ENCODE measurements at places on chromosomes 12 and 14.

- no peak for DNase-seq
Observed at GRCh38 chr14:101075025-101075800, 171.7 kb upstream of the RTL1 start.

GRCh38 chr12:94112121-94112520, 36.3 kb upstream of the PLXNC1 start:
- no peak for DNase-seq

GRCh38 chr12:29149691-29150281, 708 bp downstream of the FAR2 start:
- no peak for DNase-seq

GRCh38 chr12:84336231-84336630, 576.4 kb downstream of the SLC6A15 start:
- DNase-seq, result no peak

DNA sequence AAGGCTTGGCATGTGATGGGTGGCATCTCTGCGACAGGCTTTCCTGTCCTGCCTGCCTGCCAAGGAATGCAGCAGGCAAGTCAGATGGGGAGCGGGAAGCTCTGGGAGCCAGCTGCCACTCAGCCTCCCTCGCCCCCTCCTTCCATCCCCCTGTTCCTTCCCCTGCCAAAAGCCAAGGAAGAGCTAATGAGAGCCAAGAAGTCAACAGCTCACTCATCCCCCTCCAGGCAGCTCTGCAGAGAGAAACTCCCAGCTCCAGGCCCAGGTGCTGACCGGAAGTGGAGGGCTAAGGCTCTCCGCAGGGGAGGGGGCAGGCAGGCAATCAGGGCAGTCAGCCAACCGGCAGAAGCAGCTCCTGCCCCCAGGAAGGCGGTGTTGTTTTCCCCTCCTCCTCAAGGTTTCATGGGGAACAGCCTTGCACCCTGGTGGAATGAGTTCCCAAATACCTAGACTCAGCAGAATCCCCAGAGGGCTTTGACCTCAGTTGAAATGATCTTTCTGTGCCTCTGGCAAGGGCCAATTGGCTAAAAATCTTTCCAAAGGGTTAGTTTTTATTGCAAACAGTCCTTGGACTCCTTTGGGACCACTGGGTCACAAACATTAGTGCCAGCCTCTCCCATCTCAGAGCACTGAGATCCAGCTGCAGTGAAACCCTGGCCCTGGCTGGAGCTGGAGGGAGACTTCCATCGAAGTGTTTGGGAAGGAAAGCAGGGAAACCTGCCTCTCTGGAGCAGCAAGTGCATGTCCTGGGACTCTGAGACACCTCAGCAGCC, 349.1 kb downstream of the DPF3 start:
- DNase-seq, result no peak

DNA sequence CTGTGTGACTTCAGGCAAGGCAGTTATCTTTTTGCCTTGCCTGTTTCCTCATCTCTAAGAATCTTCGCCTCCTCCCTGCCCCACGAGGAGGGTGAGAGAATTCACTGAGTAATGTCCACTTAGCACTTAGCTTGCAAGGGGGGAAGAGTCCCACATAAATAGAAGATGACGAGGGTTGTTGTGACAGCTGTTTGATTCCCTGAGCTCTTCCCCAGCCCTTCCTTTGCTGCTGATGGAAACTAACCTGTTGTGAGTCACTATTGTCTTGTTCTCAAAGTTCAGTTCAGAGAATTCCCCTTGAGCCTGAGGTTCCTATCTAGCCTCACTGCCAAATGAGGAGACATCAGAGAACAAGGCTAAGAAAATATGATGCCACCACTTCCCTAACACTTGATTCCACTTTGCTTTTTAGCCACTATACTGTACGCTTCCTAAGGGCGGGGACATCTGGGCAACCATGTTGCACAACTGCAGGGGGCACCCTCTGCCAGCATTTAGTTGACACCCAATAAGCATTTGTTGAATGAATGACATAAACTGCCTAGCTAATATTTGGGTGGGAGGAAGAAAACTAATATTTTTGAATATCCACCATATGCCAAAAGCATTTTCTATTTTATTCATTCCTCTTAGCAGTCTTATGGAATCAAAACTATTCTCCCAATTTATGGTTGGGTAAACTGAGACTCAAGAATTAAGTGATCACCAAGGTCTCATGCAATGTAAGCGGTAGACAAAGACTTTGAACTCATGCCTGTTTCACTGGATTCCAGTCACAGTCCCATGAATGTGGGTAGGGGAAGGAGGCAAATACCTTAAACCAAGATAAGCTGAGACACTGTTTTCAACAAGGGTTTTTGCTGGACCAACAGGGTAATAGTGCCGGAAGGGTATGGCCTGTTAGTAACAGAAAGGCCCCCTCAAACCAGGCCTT, 77.6 kb downstream of the ZFP36L1 start:
- no peak for DNase-seq

- DNase-seq, result no peak
Observed at GRCh38 chr12:14993117-14993516, 20.3 kb downstream of the PDE6H start.

GRCh38 chr14:39680777-39681176, 248.5 kb upstream of the FBXO33 start:
- DNase-seq, result no peak
